ENCODE measurements at places on chromosomes 1 and 21.

GRCh38 chr1:231584117-231584516 lies 42.5 kb upstream of the DISC1 start:
- DNase-seq, result no peak

DNA sequence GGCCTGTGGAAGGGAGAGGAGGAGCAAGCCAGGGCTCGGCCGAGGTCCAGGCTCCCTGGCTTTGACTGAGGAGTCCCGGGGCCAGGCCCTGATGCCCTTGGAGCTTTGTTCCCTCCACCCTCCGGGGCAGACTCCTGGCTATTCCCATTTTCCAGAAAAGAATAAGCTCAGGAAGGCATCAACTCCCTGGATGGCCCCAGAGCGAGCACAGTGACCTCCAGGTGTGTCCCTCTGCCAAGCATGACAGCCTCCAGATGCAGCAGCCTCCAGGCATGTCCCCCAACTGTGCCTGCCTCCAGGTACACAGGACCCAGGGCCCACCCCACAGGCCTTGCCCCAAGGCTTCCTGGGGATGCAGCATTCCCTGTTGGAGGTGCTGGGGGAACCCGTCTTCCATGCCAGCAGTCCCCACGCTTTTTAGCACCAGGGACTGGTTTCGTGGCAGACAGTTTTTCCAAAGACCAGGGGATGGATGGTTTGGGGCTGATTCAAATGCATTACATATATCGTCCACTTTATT lies 15.7 kb upstream of the ARHGEF16 start:
- DNase-seq, result no peak

DNA sequence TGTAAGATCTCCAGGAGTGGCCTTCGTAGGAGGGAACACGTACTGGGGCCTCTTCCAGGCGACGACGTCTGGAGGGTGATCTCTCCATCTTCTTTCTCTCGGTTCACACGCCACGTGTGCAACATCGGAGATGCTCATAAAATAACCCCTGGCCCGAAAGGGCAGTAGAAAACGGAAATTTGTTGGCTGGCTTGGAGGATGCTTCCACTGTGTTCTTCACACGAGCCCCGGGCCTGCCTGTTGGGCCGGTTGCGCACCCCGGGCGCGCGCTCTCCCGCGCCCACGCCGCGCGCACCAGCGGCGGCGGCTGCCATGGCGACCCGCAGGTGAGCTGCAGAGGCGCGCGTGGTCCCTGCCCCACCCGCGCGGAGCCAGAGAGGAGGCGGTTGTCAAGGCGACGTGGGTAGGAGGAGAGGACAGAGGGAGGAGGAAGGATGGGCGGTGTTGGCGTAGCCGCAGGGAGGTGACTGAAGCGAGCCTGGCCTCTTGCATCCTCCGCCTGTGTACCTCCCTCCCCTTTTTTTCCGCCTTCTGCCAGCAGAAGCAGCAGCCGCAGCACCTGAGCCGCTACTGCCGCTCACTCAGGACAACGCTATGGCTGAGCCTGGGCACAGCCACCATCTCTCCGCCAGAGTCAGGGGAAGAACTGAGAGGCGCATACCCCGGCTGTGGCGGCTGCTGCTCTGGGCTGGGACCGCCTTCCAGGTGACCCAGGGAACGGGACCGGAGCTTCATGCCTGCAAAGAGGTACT lies at the start of gene ELAPOR1:
TSS of gene ELAPOR1 (plus strand) at position 526 of the 752 bp plus-strand sequence. CDS start at position 595, 69 bp downstream.
- DNase-seq, result no peak

- DNase-seq, result no peak
Observed at GRCh38 chr1:82849460-82849859, 1048.7 kb downstream of the ADGRL2 start.

DNA sequence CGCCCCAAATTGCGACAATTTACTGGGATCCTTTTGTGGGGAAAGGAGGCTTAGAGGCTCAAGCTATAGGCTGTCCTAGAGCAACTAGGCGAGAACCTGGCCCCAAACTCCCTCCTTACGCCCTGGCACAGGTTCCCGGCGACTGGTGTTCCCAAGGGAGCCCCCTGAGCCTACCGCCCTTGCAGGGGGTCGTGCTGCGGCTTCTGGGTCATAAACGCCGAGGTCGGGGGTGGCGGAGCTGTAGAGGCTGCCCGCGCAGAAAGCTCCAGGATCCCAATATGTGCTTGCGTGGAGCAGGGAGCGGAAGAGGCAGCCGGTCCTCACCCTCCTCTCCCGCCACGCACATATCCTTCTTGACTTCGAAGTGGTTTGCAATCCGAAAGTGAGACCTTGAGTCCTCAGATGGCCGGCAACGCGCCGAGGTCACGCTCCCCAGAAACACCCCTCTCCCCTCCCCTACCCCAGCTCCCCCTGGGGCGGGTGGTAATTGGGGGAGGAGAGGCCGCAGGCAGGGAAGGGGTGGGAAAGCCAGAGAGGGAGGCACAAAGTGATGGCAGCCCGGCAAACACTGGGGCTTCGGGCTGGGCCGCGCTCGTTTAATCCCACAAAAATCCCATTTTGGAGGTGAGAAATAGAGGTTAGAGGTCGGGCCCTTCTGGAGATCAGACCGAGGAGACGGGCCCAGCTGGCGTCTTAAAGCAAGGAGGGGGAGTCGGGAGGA lies 6.2 kb downstream of the SIM2 start:
- DNase-seq, result no peak

Measured in D721Med (cell line).